ENCODE measurements at places on chromosomes 6 and 20. TPM values are rescaled to one million over a fixed set of nuclear protein-coding genes. Genes with fewer than 3 reads are reported as not detected.

DNA sequence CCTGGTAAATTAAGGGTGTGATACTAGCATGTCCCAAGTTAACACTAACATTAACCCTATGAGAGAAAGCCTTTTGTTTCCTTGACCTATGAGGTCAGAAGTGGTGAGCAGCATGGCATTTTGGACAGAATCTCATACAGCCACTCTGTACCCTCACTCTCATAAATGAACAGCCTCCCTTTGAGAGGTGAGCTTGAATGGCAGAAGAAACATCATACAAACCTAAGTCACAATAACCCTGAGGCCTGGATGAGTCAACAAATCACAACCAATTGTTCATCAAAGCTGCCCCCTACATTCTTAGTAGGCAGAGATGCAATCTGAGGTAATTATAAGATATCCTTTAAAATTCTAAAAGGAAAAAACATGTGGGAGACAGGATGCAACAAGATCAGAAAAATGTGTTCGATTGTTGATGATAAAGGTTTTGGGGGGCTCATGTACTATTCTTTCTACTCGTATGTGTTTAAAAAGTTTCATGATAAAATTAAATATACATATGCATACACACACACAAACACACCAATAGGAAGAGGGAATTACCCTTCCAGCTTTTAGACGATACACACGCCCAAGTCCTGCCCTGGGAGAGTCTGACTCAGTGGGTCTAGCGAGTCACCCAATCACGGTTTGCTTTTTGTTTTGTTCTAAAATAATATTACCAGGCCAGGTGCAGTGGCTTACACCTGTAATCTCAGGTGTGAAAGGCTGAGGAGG, 117.3 kb downstream of the ARHGAP18 start:
- no peak for DNase-seq
- H3K27ac ChIP-seq = no peak overlapping the region
- H3K4me3 ChIP-seq = no peak overlapping the region

- H3K36me3 ChIP-seq = no peaks in the 10 kb centered on the region
- H3K4me3 ChIP-seq = no peak overlapping the region
- no peak for DNase-seq
These were observed 9.2 kb upstream of the GUCA1A start for GRCh38 chr6:42163981-42164380.

DNA sequence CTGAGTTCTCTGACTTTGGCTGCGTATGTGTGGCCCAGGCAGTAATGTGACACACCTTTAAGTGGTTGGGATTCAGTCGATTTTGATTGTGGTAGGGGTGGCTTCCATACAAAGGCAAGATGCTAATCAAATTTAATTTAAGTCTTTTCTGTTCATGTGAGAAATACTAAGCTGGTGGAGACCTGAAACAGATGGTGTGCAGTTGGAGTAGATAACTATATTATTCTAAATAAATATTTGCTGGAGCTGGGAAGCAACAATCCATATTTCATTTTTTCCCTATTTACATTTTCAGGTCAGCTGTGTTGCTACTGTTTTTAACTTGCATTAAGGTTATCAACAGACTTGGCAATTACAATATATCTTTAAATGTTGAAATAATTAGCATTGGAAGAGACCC, 67.4 kb upstream of the C20orf144 start:
- H3K27ac ChIP-seq = no peak overlapping the region
- no peak for DNase-seq
- H3K4me1 ChIP-seq = no peaks in the 10 kb centered on the region
- no peaks in the 10 kb centered on the region for H3K27me3 ChIP-seq
- H3K36me3 ChIP-seq = no peaks in the 10 kb centered on the region

- no peak overlapping the region for H3K4me3 ChIP-seq
- H3K27ac ChIP-seq = no peak overlapping the region
- H3K27me3 ChIP-seq = peaks cover 6% of the 10 kb centered on the region
- H3K36me3 ChIP-seq = no peaks in the 10 kb centered on the region
- no peaks in the 10 kb centered on the region for H3K4me1 ChIP-seq
These were observed 190.0 kb downstream of the UBE3D start for GRCh38 chr6:82875573-82876185.

DNA sequence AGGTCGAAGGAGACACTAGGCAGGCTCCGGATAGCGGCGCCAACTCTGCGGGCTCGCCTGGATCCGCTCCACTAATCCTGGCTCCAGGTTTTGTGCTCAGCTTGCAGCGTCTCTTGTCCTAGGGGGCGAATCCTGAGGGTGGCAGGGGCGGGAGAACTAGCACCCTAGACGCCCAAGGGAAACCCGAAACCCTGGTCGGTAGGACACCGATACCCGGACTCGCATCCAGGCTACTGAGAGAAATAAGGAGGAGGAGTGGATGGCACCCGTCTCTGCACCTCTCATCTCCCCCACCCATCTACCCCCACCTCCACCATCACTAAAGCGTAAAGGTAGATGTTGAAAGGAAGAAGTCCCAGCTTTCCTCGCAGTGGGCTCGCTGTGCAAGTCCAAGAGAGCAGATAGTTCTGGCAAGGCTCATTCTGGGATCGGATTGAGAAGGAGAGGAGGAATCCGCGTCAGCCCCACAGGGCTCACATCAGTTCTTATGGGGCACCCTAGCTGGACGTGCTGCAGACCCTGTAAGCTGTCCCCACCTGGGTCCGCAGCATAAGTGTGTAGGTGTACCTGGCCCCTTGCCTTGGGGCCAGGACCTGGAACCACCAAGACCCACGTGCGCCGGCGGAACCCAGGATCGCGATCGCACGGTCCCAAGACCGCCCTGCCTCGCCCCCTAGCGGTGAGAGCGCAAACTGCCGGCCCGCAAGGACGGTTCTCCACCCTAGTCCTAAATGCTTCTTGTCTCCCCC, 6.9 kb downstream of the SLC32A1 start:
- no peak overlapping the region for H3K4me3 ChIP-seq
- H3K27me3 ChIP-seq = peaks cover 82% of the 10 kb centered on the region
- no peaks in the 10 kb centered on the region for H3K36me3 ChIP-seq
- H3K4me1 ChIP-seq = no peaks in the 10 kb centered on the region

BPIFB2 gene
- not detected for polyA plus RNA-seq

CNBD2 gene
- polyA plus RNA-seq = 23.3 TPM

CLVS2 gene
- polyA plus RNA-seq = 2.0 TPM
